Bronchial epithelial cell (primary cell): ENCODE measurements at places on chromosomes 3 and 15.

DNA sequence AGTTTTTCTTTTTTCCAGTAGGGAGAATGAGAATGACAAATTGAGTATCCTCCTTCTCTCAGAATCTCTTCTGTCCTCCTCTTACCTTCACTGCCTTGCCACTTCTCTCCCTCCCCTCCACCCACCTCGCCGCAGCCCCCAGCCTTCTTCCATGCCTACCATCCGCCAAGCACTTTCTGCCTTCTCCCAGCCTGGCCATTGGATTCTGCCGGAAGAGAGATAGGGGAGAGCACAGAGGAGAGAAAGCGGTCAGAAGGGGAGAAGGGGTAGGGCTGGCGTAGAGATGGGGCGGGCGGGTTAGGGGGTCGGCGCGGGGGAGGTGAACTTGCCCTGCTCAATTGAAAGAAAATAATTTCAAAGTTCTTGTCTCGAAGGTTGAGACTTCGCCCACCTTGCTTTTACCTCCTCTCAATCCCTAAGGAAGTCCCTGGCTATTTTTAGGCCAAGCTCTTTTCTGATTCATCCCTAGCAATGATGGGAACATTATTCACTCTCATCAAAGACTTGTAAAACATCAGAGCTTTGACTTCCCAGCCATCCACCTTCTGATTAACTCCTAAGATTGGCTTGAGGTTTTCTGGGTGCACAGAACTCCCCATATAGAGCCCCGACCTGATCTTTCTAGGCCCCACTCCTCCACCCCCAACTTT, 811 bp downstream of the C3orf52 start:
- peak; percentile 90 for DNase-seq

DNA sequence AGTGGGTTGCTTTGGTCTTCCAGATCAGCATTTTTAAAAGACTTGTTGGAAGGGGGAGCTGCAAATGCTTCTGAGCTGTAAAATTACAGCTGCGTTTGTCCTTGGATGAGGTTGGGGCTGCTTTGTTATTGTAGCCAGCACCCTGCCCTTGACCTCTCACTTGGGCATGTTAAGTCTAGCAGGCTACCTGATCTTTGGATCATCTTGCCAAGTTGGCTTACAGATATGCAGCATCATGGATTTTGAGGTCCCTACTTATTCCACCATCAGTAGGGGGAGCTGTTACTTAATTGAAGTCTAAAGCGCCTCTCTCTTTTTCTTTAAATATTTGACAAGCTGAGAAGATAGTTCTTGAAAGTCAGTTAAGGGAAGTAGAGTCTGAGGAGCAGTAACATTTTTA, 793.0 kb downstream of the MCTP2 start:
- DNase-seq: peak; percentile 63

DNA sequence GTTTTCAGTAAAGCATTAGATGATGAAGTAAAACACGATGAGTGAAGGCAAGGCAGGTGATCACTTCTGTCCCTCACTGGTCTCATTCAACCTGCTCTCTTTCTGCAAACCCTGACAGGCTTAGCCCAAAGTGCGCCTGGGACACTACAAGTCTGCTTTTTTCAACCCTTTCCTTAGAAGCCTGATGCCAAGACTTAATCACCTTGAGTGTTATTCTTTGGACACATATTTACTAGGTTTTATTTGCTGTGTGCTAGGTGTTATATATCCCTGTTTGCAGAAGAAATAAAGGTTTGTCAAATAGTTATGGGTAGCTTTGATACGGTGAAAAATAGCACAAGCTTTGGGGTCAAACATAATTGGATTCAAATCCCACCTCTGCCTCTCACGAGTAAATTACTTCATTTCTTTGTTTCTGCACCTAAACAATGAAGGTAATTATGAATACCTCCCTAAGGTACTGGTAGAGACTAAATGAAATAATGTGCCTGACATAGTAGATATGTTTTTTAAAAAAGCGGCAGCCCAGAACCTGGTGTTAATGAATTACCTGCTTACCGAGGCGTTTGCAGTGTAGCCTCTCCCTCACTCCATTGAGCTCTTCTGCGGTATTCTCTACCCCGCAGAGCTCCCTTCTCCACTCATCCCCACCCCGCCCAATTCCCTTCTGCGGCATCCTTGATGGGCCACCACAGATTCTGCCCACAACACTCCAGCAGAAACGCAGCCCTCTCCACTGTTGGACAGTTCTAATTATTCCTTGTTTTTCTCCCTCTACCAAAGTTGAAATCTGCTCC, 269.0 kb upstream of the TPM1 start:
- no peak for DNase-seq

DNA sequence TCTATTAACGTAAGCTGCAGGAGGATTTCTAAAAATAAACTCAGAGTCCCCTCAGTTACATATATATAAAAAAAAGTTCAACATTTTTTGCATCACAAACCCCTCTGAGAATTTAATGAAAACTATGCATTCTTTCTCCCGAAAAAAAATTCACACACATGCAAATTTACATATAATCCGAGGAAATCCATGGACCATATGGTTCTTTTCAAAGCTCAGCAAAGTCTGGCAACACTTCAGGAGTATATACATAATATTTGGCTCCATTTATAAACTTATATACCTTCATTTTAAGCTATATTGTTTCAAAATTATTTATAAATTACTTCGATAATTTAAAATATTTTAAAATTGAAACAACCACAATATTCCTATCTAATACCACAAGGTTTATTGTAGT, 140.7 kb upstream of the PLXND1 start:
- no peak for DNase-seq

DNA sequence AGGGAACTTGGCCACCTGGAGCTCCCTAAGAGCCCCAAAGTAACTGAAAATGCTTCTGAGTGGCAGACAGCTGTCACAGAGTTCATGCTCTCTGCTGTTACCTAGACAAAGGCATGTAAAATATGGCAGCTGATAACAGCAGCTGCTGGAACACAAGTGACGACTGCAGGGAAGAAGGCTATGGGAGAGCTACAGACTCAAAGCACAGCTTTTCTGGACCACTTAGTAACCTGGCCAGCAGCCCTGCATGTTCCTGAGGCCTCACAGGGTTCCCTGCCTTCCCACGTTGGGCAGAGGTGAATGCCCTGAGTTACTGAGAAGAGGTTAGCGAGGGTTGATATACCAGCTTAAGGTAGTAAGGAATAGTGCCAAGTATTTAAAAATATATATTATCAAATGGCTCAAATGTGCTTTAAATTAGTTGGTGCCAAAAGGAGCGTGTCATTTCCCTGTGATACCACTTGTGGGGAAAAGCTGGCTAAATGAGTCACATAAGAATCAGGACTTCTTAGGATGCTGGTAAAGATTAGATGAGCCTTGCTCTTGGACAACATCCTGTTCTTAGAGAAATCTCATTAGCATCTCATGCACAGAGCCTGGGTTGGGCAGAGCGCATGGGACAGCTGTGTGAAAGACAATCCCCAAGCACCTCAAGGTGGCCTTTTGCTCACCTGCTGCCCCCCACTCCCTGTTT, 76.4 kb upstream of the SCN5A start:
- peak; percentile 3 for DNase-seq

DNA sequence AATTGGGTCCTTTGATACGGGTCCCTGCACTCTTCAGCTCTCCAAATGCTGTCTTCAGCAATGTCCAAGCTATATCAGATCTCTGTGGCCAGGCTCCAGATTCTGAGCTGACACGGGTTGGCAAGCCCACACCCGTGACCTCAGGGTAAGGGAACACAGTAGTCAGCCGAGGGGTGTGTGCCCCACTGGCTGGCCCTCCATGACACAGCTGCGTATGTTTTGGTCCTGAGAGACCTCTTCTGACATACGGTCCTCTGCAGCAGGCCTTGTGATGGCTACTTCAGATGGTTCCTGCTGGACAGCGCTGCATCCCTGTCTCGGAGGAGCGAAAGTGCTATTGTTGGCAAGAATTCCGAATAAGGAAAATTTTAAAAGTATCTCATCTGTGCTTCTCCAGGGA, 85.2 kb upstream of the ADAMTS17 start:
- no peak for DNase-seq

GRCh38 chr15:86903642-86904421, 824.2 kb downstream of the AGBL1 start:
- DNase-seq: no peak

DNA sequence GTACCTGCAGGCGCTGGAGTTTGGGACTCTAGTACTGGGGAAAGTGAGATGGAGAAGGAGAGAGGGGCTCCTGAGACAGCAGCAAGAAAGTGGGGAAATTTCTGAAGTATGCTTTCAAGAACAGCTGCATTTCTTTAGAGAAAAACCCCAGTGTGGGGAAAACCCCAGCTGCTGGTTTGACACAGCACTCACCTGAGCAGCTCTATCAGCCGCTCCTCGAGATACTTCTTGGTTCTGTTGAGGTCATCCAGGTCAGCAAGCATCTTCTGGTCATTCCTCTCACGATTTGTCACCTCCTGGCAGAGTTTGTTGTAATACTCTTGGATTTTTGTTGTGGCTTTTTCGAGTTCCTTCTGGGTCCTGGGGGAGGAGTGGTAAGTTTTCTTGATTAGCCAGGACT, 18.8 kb downstream of the CXCR6 start:
- no peak for DNase-seq

- DNase-seq: peak; percentile 95
Observed at GRCh38 chr3:112774293-112774926, 72.3 kb downstream of the CD200R1L start.

DNA sequence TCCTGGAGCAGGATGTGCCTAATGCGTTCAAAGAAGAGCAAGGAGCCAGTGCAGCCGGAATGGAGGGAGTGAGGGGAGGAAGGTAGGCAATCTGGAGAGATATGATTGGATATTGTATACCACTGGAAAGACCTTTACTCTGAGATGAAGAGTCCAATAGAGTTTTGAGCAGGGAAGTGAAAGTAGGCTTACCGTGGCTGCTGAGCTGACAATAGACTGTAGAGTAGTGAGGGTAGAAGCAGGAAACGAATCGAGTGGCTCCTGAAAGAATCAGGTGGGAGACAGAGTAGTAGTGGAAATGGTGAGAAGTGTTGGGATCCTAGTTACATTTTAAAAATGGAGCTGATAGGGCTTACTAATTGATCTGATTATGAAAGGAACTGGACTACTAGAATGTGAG, 51.8 kb upstream of the NUDT16 start:
- no peak for DNase-seq

- DNase-seq: peak; percentile 63
Observed at GRCh38 chr3:21654241-21654640, 96.8 kb downstream of the ZNF385D start.

GRCh38 chr3:88137836-88138235, 11.9 kb upstream of the C3orf38 start:
- peak; percentile 47 for DNase-seq

GRCh38 chr3:179100652-179101051, 29.0 kb upstream of the ZMAT3 start:
- peak; percentile 61 for DNase-seq

DNA sequence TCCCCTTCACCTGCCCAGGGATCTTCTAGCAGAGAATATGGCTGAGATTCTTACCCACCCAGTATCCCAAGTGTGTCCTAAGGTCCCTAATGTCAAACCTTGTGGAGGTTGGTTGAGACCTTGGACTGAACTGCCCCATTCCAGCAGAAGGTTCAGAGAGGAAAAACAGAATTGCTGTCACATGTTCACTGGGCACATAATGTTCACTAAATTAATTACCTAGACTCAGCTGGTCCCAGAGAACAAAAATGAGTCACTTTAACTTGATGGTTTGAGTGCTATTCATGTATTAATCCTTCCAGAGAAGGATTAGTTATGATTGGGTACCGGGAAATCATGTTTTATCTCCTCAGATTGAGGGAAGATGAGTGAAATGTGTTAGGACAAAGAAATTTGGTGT, 171.3 kb upstream of the GADL1 start:
- peak; percentile 21 for DNase-seq

DNA sequence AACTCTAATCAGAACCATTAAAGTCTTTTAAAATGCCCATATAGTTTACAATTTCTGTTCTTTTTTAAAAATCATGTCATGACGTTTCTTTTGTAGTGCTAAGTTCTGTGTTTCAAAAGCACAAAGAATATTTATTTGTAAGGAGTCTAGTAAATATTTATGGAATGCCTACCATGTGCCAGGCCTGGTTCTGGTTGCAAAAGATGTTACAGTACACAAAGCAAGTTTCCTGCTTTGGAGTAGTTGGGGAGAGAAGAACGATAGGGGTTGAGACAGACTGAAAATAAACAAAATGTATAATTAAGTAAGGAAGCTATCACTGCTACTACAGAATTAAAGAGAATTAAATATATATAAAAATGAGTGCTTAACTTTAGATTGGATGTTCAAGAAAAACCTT, 86.8 kb upstream of the CMSS1 start:
- DNase-seq: no peak

DNA sequence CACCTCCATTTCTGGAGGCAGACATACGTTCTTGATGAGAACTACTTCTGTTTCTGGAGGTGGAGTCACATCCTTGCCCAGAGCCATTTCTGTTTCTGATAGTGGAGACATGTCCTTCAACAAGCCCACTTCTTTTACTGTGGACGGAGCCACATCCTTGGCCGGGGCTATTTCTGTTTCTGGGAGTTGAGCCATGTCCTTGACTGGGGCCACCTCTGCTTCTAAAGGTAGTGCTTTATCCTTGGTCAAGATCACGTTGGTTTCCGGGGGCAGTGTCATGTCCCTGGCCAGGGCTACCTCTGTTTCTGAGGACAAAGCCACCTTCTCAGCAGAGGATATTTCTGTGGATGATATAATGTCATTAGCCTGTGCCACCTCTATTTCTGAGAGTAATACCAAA, 100.0 kb downstream of the MAP4 start:
- DNase-seq: no peak

DNA sequence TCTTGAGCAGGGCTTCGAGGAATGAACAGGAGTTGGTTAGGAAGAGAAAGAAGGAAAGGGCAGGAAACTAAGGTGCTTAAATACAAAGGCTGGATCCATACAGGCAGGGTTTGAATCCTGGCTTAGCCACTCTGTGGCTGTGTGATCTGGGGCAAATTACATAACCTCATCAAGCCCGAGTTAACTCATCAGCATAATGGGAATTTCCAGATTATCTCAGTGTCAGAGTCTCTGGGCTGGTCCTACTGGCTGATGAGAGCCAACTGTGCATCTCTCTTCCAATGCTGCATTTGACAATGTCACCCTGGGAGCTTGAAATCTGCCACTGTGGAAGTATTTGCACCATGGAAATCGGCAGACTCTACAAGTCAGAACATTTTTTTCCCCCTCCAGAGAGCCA, 83.8 kb upstream of the SLC6A6 start:
- DNase-seq: no peak

GRCh38 chr3:85342915-85343314, 384.1 kb downstream of the CADM2 start:
- peak; percentile 37 for DNase-seq

DNA sequence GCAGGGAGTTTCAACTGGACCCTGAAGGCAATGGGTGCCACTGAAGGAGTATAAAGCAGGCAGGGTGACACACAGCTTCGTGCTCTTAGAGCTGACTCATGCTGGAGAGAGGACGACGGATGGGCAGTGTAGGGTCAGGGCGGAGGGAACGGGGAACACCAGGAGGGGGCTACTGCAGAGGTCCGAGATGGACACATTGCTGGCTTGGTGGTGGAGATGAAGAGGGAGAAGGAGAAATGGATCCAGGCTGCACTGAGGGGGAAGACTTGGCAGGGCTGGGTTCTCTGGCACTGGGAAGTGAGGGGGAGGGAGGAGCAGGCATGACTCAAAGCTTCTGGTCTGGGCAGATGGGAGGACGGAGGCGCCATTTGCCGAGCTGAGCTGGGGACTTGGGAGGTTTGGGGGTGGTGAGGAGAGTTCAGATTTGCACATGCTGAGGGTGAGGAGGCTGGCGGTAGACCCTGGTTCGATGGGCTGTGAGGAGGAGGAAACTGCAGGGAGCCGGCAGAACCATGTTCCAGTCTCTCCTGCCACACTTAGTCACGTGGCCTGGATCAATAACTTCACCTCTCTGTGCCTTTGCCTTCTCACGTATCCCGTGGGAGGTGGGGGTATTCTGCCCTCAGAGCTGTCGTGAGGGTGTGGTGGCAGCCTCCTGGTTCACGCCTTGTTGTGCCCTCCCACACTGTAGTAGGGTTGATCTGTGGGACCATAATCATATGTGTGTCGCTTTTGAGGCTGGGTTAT, 4.6 kb upstream of the KCTD6 start:
- peak; percentile 72 for DNase-seq
